ENCODE measurements at places on chromosomes 6 and 20.

DNA sequence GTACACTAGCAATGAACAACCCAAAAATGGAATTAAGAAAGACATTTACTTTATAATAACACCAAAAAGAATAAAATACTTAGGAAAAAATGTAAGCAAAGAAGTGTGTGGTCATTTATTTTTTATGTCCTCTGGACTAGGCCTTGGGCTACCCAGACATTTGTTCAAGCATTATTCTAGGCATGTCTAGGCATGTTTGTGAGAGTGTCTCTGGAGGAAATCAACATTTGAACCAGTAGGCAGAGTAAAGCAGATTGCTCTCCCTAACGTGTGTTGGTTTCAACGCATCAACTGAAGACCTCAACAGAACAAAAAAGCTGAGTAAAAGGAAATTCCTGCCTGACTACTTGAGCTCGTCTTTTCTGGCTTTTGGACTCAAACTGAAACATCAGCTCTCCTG is 84.5 kb downstream of the ANKEF1 start:
- DNase-seq: no peak
- H3K36me3 ChIP-seq: no peaks in the 10 kb centered on the region
- peak overlapping the region; percentile 70 for H3K27ac ChIP-seq
- peaks cover 4% of the 10 kb centered on the region for H3K4me1 ChIP-seq
- no peaks in the 10 kb centered on the region for H3K27me3 ChIP-seq

- H3K27ac ChIP-seq: no peak overlapping the region
- H3K27me3 ChIP-seq: no peaks in the 10 kb centered on the region
- DNase-seq: no peak
- peaks cover 18% of the 10 kb centered on the region for H3K4me1 ChIP-seq
- no peak overlapping the region for H3K4me3 ChIP-seq
Measured at GRCh38 chr6:44119704-44120262, 7.5 kb downstream of the MRPL14 start.

DNA sequence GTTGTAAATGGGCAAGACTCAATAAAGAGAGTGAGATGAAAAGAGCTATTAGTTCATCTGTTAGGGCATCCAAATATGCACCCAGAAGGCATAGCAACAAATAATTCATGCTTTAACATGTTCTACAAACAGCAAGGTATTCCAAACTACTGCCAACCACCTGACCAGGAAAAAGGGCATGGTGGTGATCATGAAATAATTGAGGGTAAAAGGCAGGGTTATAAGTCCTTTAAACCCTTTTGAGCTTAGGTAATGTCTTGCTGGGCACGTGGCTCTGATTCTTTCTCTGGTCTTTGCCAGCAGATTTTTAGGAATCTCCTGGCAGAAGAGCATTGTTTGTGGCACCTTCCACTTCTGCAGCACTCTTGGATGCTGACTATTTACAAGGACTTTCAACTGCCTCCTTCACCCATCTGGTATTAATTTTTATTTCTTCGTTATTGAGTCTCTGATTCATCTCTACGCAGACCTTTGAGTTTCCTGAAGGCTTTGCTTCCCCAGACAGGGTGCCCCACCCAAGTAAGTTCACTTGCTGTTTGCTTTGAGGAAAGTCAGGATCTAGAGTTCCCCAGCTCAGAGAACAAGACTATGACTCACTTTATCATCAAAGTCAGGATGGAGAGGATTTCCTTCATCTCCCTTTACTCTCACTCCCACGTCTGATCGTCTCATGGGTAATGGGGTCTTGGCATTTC is 83.4 kb upstream of the NEDD9 start:
- no peaks in the 10 kb centered on the region for H3K36me3 ChIP-seq
- no peak overlapping the region for H3K4me3 ChIP-seq
- H3K4me1 ChIP-seq: peaks cover 12% of the 10 kb centered on the region
- no peak overlapping the region for H3K27ac ChIP-seq

- H3K27me3 ChIP-seq: no peaks in the 10 kb centered on the region
- H3K4me3 ChIP-seq: no peak overlapping the region
- H3K36me3 ChIP-seq: peaks cover 74% of the 10 kb centered on the region
- no peak overlapping the region for H3K27ac ChIP-seq
Measured at GRCh38 chr20:62825986-62826645, 9.3 kb downstream of the COL9A3 start.

GRCh38 chr6:36682328-36683144 is 4.0 kb downstream of the CDKN1A start:
- H3K27ac ChIP-seq: peak overlapping the region; percentile 23
- peak; percentile 88 for DNase-seq
- H3K4me3 ChIP-seq: no peak overlapping the region
- peaks cover 49% of the 10 kb centered on the region for H3K36me3 ChIP-seq
- H3K4me1 ChIP-seq: peaks cover 17% of the 10 kb centered on the region

DNA sequence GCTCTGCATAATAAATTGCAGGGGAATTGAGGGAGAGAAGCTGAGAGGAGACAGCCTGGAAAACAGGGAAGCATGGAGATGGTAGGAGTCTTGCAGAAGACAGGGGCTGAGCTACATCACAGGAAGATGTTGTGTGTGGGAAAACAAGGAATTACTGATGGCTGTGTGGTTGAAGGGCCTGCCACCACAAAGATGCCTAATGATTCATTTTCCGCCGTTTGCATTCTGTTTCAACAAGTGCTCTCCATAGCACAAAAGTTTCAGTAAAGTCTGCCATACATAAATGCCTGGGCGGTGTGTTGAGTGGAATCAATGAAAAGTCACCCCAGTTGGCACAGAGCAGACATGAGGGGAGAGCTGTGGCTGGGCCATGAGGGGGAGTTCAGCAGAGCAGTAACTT is 5.6 kb upstream of the KLHL31 start:
- no peaks in the 10 kb centered on the region for H3K36me3 ChIP-seq
- H3K27ac ChIP-seq: no peak overlapping the region
- H3K27me3 ChIP-seq: no peaks in the 10 kb centered on the region
- no peak for DNase-seq
- no peak overlapping the region for H3K4me3 ChIP-seq
- H3K4me1 ChIP-seq: no peaks in the 10 kb centered on the region

DNA sequence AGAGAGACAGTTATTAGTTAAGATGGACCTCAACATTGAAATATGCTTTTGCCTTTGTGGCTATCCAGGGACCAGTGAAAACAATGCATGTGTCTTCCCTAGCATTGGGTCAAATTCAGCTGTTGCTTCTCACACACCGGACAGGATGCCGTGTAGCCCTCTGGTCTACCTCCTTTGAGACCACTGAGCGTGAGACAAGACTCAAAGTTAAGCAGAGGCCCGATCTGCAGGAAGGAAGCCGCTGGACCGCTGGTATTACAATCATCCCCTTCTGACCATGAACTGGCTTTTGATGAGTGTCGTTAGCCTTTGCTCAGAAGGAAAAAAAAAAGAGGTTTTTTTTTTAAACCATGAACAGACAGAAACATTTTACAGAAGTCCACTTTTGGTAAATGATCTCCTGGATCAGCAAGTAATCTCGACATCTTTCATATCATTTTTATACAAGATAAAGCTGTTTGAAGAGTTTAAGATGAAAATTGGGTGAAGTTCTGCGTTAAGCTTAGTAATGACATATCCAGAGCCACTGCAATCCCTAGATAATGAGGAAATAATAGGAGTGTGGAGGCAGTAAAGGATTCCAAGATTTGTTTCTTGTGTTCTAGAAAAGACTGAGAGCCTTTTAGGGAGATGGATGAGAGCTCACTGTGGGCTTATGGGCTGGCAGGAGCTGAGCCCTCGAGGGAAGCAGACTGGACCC is 622.8 kb downstream of the QKI start:
- H3K4me3 ChIP-seq: no peak overlapping the region
- peaks cover 3% of the 10 kb centered on the region for H3K4me1 ChIP-seq
- DNase-seq: no peak
